ENCODE measurements at places on chromosomes 11 and 22. TPM values are rescaled to one million over a fixed set of nuclear protein-coding genes. Genes with fewer than 3 reads are reported as not detected.

DNA sequence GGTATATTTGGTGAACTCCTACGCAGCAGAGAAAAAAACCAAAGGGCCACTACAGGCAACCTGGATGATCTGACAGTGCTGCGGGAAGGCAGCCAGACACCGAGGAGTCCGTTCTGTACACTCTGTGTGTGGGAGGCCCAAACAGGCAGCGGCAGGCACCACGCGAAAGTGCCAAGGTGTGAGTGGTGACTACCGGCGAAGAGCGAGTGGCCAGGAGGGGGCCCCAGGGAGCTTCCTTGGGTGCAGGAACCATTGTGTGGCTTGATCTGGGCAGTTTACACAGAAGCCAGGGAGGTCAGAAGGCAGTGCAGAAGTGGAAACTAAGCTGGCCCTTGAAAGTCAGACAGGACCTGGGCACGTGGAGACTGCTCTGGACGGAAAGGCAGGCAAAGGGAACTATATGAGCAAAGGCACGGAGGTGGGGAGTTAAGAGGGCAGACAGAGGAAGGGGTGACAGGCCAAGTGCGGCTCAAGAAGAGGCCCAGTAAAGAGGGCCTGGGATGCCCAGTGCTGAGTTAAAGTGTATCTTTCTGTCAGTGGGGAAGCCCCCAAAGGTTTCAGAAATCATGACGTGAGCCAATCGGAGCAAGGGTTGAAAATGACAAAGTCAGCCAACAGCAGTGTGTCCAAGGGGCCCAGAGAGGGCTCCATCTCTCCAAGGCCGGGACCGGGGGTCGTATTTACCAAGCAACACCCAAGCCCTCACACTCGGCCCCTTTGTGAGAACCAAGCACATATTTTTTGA lies 10.6 kb downstream of the TMEM184B start:
- H3K27ac ChIP-seq: no peak overlapping the region
- H3K4me3 ChIP-seq: no peak overlapping the region
- H3K36me3 ChIP-seq: peaks cover 16% of the 10 kb centered on the region
- no peaks in the 10 kb centered on the region for H3K27me3 ChIP-seq
- DNase-seq: peak; percentile 90
- H3K4me1 ChIP-seq: peaks cover 3% of the 10 kb centered on the region

DNA sequence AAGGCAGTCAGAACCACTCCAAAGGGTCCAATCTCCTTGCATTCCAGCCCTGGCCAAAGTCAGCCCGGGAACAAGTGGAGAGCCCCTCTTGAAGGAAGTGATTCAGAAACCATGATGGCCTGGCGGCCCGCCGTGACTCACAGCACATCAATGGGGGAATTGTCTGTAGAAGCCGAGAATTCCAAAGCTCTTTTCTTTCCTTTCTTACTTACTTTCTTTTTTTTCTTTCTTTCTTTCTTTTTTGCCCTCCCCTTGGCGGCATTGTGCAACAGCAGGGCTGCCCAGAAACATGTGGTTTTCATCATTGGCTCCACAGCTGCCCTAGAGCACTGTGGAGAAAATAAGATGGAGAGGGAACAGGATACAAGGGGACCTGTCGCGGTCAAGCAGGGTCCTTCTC lies 140.2 kb upstream of the TIMP3 start:
- DNase-seq: no peak
- H3K4me1 ChIP-seq: no peaks in the 10 kb centered on the region
- no peaks in the 10 kb centered on the region for H3K27me3 ChIP-seq
- no peaks in the 10 kb centered on the region for H3K36me3 ChIP-seq

DNA sequence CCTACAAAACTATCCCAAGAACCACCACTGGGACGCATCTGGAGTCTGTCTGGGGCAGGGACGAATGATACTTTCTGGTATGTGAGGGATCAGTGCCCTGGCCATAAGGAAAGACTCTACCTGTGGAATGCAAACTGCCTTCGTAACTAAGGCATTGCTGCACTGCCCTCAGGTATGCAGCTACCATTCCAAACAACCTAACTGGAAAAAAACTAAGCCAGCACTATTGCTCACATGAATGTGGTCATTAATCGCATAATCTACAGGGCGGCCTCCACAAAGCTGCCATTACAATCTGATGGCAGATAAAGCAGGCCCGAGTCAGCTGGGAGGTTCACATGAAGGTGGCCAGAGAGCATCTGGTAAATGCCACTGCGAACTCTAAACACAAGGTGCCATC lies 3.9 kb downstream of the PACSIN2 start:
- H3K36me3 ChIP-seq: no peaks in the 10 kb centered on the region
- peak; percentile 48 for DNase-seq
- no peaks in the 10 kb centered on the region for H3K27me3 ChIP-seq
- no peak overlapping the region for H3K27ac ChIP-seq
- no peak overlapping the region for H3K4me3 ChIP-seq

ROBO4 gene
- total RNA-seq: not detected

DNA sequence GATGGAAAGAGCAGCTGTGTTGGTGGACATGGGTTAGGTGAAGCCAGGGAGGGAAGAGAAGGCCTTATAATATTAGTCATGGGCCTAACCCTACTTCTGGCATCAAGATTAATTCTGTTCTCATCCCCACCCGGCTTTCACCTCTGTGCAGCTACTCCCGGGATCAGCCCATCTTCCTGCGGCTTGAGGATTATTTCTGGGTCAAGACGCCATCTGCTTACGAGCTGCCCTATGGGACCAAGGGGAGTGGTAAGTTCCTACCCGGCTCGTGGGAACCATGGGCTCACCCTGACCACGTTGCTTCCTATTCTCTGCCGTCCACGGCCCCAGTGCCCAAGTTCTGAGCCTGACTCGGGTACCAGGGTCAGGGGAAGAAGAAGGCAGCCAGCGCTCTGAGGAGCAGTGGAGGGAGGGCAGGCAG lies 51.6 kb downstream of the ST3GAL4 start:
- H3K27ac ChIP-seq: no peak overlapping the region
- H3K27me3 ChIP-seq: no peaks in the 10 kb centered on the region
- H3K4me1 ChIP-seq: peaks cover 3% of the 10 kb centered on the region
- DNase-seq: no peak
- H3K36me3 ChIP-seq: peaks cover 5% of the 10 kb centered on the region
- H3K4me3 ChIP-seq: no peak overlapping the region

MYOD1 gene
- not detected for total RNA-seq

DNA sequence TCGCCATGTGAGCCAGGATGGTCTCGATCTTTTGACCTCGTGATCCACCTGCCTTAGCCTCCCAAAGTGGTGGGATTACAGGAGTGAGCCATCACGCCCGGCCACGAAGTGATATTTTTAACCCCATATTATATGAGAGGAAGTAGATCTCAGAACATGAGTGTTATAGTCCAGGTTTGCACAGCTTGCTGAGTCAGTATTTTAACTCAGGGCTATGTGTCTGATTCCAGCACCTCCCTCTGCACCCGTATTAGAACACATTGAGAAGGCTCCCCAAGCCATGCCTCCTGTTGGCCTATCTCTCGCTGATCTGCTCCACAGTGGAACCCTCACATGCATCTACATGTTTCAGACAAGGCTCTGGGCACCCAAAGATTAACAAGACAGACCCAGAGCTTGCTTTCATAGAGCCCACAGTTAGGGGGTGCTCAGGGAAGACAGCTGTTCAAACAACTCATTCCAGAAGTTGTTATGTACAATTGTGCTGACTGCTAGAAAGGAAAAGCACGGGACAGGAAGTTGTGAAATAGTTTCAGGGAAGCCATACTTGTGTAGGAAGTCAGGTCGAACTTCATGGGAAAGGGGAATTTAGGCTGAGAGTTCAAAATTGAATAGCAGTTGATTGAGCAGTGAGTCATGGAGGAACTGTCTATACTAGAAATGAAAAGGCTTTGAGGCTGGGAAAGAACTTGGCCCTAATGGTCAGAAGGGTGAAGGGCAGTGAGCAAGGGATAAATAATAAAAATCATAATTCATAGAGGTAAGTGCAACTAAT lies 49.3 kb upstream of the CLPB start:
- DNase-seq: no peak
- H3K4me3 ChIP-seq: no peak overlapping the region
- no peaks in the 10 kb centered on the region for H3K27me3 ChIP-seq
- no peaks in the 10 kb centered on the region for H3K4me1 ChIP-seq
- no peaks in the 10 kb centered on the region for H3K36me3 ChIP-seq

DNA sequence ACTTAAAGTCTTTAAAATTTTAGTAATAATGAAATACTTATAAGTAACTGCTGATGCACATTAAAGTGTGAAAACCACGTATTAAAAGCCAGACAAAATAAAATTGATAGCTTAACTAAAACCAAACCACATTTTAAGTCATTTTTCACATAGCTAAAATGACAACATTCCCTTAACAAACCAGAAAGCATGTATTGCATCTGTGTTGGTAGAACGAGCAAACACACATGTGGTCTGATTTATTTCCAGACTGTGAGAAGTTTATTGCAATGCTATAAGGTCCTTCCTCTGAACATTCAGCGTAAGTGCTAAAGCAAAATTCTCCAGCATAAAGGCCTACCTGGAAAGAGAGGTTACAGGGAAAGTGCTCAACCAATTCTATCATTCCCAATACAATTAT lies 57.8 kb downstream of the ARHGAP20 start:
- no peaks in the 10 kb centered on the region for H3K4me1 ChIP-seq
- no peak overlapping the region for H3K27ac ChIP-seq
- no peaks in the 10 kb centered on the region for H3K36me3 ChIP-seq
- DNase-seq: no peak

DNA sequence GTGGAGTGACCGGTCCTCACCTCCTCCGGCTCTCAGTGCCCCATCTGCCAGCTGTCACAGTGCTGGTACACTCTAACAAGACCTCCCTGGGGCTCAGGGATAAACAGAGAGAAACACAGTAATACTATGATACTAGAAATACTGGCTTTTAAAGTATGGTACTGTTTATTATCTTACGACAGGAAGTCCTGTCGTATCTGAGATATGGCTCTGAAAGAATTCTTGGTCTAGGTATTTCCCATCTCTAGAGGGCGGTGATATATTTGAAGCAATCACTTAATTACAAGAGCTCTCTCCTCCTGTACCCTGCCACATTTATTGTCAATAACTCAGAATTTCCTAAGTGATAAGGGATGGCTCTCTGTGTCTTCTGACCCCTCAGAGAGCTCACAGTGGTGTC lies 119.1 kb downstream of the RRM1 start:
- H3K4me1 ChIP-seq: no peaks in the 10 kb centered on the region
- DNase-seq: no peak
- H3K27ac ChIP-seq: no peak overlapping the region
- no peak overlapping the region for H3K4me3 ChIP-seq

DNA sequence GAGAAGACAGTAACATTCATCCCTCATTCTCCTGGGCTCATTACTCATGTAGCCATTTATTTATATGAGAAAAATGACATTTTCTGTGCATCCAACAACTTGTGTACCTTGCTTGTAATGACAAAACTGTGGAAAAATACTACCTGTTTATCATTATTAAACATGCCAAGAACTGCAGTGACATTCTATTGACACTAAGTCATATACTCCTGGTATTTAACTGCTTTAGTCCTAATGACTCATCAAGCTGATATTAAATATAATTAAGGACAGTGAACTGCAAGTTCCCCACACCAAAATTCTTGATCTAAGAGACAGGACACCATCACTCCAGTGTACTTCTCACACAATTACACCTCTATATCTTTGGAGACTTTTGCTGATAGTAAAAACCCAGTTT lies 1328.7 kb upstream of the RAG2 start:
- H3K36me3 ChIP-seq: no peaks in the 10 kb centered on the region
- H3K27ac ChIP-seq: no peak overlapping the region
- DNase-seq: no peak
- H3K4me1 ChIP-seq: no peaks in the 10 kb centered on the region
- H3K27me3 ChIP-seq: no peaks in the 10 kb centered on the region
